ENCODE measurements at places on chromosomes 7 and 10.

DNA sequence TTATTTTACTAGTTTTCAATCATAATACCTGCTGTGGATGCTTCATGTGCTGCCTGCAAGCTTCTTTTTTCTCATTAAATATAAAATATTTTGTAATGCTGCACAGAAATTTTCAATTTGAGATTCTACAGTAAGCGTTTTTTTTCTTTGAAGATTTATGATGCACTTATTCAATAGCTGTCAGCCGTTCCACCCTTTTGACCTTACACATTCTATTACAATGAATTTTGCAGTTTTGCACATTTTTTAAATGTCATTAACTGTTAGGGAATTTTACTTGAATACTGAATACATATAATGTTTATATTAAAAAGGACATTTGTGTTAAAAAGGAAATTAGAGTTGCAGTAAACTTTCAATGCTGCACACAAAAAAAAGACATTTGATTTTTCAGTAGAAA is 103.0 kb downstream of the PTEN start:
- DNase-seq: no peak

DNA sequence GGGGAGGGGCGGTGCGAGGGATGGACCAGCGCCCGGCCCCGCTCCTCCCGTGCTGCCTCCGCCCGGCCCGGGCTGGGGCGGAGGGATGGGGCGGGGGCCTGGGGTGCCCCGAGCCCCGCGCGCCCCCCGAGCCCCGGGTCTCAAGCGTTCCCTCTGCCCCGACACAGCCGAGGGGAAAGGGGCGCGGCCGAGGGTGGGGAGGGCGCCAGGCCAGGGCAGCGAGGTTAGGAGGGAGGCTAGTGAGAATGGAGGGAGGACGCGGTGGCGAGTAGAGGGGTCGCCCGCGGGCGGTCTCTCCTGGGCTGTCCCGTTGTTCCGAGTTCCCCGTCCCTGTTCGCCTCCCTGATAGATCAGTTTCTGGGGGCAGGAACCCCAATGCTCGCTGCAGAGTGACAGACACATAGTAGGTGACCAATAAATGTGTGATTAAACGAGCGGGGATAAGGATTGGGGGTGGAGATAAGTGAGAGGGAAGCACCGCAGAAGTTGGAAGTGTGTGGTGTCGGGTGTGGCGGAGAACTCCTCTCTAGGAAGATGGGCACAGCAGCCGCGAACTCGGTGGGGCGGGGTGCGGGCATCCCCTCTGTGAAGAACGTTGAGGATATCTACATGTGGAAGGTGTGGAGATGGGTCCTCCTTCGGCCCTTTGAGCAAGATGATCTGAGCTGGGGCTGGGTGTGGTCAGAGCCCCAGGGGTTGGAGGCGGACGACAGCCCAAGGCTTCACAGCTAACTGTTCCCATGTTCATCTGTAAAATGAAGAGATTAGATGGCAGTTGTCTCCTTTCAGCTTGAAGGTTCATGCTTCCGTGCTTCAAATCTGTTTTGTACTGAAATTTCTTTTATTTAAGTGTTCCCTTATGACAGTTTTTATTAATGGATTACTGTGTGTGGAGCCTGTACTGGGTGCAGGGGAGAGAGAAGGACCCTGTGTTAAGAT is 580 bp downstream of the ZNF775 start:
- DNase-seq: peak; percentile 53

DNA sequence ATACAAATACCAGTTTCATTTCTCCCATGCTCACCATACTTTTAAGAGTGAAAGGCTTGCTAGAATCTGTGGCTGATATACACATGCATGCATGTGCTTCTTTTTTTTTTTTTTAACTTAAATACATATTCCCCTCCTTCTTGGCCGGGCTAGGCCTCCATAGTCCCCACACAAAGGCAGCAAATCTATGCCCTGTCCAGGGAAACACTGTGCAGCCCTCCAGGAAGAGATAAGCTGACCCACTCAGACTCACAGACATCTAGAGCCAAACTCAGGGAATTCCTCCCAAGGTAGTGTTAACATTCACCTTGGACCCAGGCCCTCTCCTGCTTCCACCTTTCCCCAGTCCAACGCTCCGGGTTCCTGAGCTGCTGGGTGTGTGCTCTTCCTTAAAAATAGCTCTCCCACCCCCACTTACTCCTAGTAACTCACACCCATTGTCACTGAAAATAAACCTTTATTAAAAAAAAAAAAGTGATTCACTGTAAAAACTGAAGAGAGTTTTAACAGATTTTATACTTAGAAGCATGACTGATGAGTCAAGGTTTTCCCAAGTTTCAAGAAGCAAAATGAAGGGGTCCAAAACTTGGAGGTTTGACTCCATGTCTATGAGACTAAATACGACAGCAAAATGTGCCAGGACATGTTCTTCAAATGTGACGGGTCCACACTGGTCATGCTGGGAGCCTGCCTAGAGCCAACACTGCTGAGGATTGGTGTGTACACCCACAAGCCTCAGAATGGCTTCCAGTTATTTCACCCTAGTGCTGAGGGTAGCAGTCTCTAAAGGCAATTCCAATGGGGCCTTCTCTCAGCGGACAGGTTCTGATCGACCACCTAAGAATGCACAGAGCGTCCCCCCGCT is 159.5 kb downstream of the GLI3 start:
- DNase-seq: no peak

DNA sequence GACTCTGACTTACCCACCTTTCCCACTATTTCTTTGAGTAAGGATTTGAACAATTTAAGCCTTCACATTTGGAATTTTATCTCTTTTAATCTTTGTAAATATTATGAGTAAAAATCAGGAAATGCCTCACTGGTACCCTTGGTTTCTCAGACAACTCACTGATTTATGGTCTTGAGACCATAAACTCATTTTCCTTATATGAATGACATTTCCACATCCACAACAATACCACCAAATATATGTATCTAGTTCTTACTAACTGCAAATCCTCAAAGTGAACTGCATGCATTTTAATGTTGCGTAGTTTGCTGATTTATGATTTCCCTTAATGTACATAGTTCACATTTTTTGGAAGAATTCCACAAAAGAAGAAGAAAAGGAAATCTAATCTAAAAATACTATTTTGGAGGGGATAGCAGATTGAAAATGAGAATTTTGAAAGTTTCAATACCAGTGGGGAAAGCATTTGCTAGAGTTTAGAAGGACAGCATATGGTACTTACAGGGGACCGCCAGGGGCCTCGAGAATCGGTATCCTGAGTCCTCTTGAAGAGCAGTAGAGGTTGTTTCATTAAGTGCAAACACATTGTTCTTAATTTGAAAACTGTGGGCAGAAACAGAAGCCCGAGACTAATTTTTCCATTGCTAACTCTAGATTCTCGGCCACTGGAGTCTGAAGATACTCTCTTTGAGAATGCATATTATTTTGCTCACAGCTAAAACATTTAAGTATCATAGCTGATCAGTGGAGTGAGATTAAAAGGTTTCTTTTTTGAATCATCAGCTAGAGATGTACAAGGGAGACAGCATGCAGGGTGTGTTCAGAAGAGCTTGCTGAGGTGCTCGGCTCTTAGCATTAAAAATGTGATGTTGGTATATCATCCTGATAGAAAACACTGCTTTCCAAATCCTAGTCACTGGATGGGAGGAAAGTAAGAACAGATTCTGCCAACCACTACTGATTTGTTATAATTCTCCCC is 964.0 kb downstream of the GATA3 start:
- no peak for DNase-seq

- DNase-seq: no peak
These were observed 62.4 kb downstream of the HK1 start for GRCh38 chr10:69340695-69341094.

GRCh38 chr10:104300002-104300735 is 31.2 kb downstream of the GSTO2 start:
- peak; percentile 95 for DNase-seq

GRCh38 chr10:91105269-91105668 is 115.2 kb upstream of the PCGF5 start:
- no peak for DNase-seq

DNA sequence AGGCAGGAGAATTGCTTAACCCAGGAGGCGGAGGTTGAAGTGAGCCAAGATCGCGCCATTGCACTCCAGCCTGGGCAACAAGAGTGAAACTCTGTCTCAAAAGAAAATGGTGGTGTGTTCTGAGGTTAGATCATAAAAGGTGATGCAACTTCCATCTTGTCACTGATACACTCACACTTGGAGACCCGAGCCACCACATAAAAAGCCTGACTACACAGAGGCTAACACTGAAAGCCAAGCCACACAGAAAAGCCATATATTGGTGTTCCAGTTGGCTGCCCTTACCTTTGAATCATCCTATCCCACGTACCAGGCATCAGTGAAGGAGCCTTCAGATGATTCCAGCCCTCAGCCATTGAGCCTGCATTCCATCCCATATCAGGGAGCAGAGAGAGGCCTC is 4.0 kb downstream of the MORN4 start:
- DNase-seq: no peak

- no peak for DNase-seq
These were observed 141.7 kb downstream of the SH3PXD2A start for GRCh38 chr10:103713676-103714075.

DNA sequence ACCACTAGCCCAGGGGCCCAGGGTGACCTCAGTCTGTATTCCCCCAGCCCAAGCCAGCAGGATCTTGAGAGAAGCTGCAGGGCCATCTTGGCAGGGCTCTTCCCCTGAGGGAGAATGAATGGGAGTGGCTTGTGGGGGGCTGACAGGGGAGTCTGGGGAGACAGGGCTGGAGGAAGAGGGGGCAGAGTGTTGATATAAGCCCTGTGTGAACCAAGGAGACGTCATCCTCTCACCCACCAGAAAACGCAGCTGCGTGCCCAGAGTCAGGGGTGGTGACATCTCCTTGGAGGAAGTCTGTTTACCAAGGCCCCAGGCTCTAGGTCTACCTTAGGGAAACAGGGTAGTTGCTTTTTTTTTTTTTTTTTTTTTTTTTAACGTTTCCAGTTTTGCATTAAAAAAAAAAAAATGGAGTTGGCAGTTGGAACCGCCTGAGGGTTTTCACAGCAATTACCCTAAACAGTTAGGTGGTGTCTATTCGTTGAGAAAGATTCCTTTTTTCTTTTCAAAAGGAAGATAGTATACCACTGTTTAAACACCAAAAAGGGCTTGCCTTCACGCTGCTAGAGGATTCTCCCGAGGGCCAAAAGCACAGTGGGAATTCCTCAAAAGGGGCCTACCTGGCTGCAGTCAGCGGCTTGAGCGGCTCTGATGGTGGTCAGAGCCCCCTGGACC is 113.8 kb downstream of the PRPF18 start:
- no peak for DNase-seq

- DNase-seq: peak; percentile 61
These were observed 5.3 kb upstream of the SCIN start for GRCh38 chr7:12564996-12565764.

- DNase-seq: no peak
These were observed 11.3 kb downstream of the ADAMTS14 start for GRCh38 chr10:70683601-70683934.

GRCh38 chr10:123512901-123513775 is 153.0 kb upstream of the GPR26 start:
- DNase-seq: no peak

Measured in LHCN-M2 (cell line).